ENCODE measurements at places on chromosomes 1 and 21. TPM values are rescaled to one million over a fixed set of nuclear protein-coding genes. Genes with fewer than 3 reads are reported as not detected.

- no peak for DNase-seq
Observed at GRCh38 chr1:36884801-36885200, 149.5 kb downstream of the GRIK3 start.

The SPATA21 gene
- polyA plus RNA-seq: 0.20 TPM

The CXADR gene
- 6.4 TPM for polyA plus RNA-seq

DNA sequence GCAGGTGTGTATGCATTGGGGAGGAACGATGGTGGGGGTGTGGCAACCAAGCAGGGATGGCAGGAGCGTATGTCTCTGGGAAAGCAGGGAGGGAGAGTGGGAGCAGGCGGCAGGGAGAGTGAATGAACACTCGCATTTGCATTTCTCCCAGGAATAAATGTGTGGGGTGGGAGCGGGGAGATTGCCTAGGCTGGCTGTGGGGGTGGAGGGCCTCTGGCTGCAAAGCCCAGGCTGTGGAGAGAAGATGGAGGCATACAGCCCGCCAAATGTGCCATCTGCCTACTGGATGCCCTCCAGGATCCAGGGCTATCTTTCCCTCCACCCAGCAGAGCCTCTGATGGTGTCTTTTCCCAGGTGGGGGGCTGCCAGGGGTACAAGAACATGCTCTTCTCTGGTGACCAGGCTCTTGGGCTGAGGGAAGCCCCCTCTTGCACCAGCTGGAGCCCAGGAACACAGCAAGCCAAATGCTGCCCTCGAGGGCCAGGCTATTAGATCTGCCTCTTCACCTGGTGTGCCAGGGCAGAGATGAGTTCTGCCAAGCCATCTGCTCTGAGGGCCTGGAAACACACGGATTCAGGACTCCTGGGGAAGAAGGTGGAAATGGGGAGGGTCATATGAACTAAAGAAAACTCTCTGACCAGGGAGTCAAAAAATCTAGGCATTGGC, 1.7 kb upstream of the OPTC start:
- no peak for DNase-seq

- DNase-seq: no peak
Observed at GRCh38 chr1:18866314-18866713, 6.9 kb upstream of the TAS1R2 start.

DNA sequence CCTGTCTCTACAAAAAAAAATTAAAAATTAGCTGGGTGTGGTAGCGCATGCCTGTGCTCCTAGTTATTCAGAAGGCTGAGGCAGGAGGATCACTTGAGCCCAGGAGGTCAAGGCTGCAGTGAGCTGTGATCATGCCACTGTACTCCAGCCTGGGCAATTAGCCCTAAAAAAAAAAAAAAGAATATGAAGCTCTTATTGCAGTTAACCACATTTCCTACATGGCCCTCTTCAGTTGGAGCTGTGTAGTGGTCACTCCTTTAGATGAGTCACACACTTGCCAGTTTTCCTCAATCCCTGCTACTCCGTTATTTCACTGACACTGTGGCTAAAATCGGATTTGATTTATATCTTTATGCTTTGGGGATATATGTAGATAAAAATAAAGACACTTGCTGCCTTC, 11.8 kb downstream of the NFYC start:
- DNase-seq: no peak

The TNN gene
- polyA plus RNA-seq: 0.07 TPM

DNA sequence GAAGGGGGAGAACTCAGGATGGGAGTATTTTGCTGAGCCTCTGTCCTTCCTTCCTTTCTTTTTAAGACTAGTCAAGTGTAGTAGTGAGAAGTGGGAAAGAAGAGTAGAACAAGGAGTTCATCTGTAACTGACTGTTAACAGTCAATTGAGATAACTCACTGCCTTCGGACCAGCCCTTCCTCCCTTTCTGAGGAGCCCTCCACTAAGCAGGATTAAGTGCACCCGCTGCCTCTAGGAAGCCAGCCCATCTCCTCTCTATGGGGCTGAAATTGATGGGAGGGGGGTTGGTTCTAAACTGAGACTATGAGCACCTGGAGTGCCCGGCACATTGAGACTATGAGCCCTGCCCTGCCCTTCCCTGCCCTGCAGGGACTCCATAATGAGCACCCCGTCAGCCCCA, 72.7 kb upstream of the TINAGL1 start:
- no peak for DNase-seq

The FCAMR gene
- not detected for polyA plus RNA-seq

The ADAM30 gene
- not detected for polyA plus RNA-seq

The CLDN19 gene
- polyA plus RNA-seq: not detected

- DNase-seq: no peak
Observed at GRCh38 chr1:119531606-119532323, 24.8 kb downstream of the HSD3B1 start.

- DNase-seq: no peak
Observed at GRCh38 chr21:16594191-16594590, 864.4 kb downstream of the USP25 start.

DNA sequence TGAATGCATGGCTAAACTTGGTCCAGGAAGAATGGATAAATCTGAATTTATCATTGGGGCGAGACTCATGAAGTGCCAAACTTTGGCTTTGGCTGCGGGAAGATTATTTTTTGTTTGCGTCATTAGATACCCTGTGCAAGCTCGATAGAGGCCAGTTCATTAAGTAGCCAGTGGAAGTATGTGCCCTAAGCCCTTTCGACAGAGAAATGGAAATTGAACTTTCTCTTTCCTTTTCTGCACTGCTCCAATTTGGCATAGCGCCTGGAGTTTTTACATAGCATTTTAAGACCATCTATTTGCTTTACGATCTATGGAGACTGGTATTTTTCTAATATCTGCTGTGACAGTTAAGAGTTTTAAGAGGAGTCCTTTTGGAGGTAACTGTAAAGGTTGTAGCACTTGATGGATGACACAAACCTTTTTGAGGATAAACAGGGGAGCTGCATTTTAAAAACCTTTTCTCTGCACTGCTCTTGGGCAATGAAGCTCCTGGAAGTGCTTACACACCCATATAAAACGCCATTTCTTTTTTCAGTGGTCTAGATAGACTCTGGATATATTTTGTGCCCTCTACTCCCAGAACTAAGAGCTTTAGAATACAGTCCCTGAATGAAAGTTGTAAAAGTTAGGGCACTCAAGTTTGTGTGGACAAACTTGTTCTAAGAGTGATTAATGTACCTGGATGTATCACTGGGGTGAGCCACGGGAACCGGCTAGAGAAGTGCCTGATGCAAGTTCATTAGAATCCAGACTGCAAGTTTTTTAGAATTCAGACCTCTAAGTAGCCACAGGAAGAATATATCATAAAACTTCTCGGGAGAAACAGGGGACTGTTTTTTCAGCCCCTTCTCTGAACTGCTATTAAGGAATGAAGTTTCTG, 41.3 kb upstream of the CFHR3 start:
- DNase-seq: no peak

DNA sequence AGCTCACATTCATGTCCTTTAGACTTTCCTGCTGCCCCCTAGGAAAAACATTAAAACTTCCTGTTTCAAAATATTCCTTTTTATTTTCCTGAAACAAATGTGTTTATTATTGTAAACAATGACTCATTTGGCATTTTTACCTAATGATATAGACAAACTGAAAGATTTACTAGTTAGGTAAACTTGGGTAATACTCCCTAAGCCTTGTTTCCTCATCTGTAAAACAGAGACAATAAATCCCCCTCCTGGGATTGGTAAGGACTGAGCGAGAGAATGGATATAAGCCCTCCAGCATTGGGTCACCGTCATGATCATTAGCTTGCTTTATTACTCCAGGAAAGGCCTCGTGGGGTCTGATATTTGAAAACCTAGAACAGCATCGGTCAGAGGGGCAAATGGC, 59.8 kb downstream of the LPAR3 start:
- no peak for DNase-seq

The CSF3R gene
- 4.2 TPM for polyA plus RNA-seq

DNA sequence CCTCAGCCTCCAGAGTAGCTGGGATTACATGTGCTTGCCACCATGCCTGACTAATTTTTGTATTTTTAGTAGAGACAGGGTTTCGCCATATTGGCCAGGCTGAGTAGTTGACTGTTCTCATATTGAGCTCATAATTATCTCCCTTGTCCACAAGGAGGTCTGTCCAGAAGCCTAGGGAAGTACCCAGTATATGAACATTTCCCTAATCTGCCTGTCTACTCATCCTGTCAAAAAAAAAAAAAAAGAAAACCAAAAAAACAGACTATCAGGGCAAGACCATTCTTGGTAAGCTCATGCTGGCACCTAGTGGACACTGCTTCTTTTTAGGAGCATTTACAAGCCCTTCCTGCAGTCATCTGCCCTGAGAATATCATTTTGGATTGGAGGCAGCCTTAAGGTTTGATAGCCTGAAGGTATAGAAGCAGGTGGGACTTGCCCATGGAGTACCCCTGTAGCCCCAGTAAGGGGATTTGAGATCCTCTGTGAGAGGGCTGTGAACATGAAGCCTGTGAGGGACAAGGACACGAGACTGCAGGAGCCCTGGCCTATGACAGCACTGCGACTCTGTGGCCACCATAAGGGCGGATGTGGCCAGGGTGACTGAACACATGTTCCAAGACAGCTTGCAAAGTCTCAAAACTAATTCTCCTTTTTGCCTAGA, 10.8 kb upstream of the DUSP12 start:
- DNase-seq: peak; percentile 22

The ACOT7 gene
- 4.0 TPM for polyA plus RNA-seq

DNA sequence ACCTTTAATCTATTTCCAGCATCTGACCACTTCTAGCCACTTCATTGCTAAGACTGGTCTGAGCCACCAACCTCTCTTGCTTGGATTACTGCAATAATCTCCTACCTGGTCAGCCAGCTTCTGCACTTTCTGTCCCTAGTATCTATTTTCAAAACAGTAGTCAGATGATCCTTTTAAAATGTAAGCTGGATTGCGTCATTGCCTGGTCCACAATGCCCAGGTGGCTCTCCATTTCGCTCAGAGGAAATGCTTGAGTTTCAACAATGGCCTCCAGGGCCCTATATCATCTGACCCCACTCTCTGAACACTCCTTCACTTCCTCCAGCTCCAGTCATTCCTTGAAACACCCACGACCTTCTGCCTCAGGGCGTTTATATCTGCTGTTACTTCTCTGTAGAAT, 2.3 kb downstream of the FYB2 start:
- DNase-seq: no peak

- DNase-seq: no peak
Observed at GRCh38 chr1:151061704-151062103, 1.5 kb downstream of the MLLT11 start.

DNA sequence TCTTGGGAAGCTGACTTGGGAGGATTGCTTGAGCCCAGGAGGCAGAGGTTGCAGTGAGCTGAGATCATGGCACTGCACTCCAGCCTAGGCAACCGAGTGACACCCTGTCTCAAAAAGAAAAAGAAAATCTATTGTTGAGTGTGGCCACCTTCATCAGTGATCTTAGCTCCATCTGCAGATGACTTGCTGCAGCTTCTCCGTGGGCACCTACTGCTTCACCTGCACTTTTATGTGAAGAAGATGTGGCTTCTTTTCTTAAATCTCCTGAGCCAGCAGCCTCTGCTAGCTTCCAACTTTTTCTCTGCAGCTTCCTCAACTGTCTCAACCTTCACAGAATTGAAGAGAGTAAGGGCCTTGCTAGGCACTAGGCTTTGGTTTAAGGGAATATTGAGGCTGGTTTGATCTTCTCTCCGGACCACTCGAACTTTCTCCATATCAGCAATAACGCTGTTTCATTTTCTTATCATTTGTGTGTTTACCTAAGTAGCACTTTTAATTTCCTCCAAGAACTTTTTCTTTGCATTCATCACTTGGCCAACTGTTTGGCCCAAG, 28.0 kb downstream of the AGPAT3 start:
- no peak for DNase-seq

- no peak for DNase-seq
Observed at GRCh38 chr1:117237726-117238381, 27.1 kb upstream of the VTCN1 start.

The CRYZL1 gene
- 31.8 TPM for polyA plus RNA-seq

DNA sequence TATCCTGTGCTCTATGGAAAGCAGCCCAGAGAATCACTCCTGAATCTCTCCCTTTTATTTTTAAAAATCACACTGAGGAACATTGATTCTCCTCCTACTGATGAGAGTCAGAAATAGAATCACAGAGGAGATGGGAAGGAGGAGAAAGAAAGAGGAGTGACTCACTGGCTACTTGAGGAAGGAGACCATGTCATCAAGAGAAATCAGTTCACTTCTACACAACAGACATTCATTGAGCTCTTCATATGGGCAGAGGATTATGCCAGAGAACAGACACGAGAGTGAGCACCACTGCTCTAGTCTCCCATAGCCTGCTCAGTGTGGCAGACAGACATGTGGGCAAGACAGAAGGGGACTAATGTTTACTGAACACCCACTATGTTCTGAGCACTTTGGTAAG, 44.2 kb downstream of the RAB3B start:
- no peak for DNase-seq

The S100B gene
- polyA plus RNA-seq: 4.9 TPM

The OR2M3 gene
- not detected for polyA plus RNA-seq

GRCh38 chr1:66747501-66747900, 4.8 kb upstream of the DYNLT5 start:
- no peak for DNase-seq

The NTMT2 gene
- 0.29 TPM for polyA plus RNA-seq

GRCh38 chr1:89986020-89986419, 8.9 kb upstream of the ZNF326 start:
- DNase-seq: no peak

DNA sequence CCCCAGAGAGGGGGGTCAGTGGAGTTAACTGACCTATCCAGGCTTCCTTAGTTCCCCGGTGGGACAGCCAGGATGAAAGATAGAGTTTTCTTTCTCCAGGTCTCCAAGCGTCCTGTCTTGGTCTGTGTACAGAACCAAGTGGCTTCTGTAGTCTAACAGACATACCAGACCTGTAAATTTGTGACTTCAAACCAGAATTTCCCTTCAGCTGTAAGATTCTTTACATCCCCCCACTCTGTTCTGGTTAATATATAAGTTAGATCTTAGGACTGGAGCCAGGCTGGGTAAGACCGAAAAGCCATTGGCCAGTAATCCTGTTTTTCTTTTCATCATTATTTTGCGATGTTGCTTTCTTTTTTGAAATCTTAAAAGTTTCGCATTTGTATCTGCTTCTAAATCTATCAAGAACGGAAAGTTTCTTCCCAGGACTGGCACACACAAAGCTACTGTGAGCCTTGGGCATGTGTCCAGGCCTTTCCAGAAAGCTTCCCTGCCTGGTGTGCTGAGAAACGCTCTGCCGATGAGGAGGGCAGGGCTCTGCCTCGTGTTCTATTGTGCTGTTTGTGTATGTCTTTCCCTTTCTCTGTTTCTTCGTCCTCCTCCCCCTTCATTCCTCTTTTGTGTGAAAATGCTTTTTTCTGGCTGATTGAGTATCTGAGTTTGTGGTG, 72.3 kb downstream of the RGL1 start:
- DNase-seq: peak; percentile 56

- DNase-seq: peak; percentile 55
Observed at GRCh38 chr1:40774266-40774998, 9.2 kb upstream of the KCNQ4 start.

DNA sequence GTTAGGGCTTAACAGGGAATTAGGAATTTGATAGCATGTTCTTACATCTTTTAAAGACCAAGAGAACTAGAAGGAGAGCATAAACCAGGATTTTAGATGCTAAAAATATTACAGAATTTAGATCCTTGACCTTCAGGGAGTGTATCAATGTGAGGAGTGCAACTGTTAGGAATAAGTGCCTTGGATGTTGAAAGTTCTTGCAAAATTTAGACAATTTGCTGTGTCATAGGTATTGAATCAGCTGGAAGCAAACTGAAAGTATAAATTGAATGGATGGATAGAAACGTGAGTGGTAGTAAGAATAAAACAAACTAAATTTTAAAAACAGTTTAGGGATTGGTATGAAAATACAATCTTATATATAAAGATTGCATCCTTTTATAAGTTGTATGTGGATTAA, 27.7 kb downstream of the PPP1R12B start:
- no peak for DNase-seq

The HIVEP3 gene
- 2.6 TPM for polyA plus RNA-seq

The HSD3B2 gene
- polyA plus RNA-seq: 0.04 TPM

- DNase-seq: no peak
Observed at GRCh38 chr1:117930484-117930883, 945 bp downstream of the WDR3 start.

Data from heart right ventricle (tissue), 16 donors.